ENCODE measurements at places on chromosomes 1 and 21.
A peak's percentile ranks its signal among the peaks of the same experiment; 100 is the strongest.

GRCh38 chr21:29072873-29073221 lies 601 bp downstream of the CCT8 start:
- peak; percentile 42 for DNase-seq

DNA sequence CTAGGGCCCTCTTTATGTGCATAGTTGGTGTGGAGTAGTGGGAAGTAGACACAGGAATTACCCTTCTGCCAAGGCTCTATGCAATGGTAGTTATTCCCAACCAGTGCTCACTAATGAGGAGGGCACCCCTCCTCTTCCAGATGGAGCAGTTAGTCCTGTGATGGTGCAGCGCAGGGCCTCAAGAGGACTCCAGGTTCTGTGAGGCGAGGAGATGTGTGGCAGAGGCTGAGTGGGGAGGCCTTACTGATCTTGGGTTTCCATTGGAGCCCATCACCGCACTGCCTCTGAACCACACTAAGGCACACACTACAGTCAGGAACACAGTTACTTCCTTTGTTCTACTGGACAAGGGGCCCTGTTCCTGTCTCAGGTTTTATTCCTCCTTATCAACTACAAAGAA lies 122.5 kb upstream of the POU3F1 start:
- no peak for DNase-seq

DNA sequence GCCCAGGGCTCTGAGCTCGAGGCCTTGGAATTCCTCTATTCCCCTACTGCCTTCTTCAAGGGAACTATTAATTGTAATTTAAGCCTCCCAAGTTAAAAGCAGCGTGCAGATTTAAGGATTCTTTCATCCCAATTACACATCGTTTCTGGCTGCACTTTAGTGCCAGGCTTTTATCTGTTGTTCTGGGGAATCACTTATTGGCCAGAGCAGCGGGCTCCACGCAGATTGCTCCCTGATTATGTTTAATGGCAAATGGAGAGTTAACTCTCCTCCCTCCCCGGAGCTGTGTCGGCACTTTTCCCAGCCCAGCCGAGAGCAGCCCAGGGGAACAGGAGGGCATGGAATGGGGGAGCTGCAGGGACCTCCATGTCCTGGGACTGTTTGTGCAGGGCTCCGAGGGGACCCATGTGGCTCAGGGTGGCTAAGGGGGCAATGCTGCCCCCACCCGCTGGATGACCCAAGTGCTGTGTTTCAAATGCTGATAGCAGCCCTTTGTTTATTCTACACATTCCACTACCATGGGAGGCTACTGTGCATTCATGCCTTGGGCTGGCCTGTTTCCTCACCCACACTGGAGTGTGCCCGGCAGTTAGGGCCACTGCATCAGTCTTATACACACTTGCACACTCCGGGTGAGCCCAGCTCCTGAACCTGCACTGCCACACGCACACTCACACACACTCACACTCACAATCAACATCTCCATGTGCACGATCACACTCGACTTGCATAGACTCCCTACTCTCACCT lies 93.3 kb upstream of the POU3F1 start:
- DNase-seq: no peak

GRCh38 chr1:90187323-90187585 lies 192.3 kb downstream of the ZNF326 start:
- no peak for DNase-seq

- DNase-seq: peak; percentile 24
Observed at GRCh38 chr1:203671047-203671446, 44.4 kb downstream of the ATP2B4 start.

DNA sequence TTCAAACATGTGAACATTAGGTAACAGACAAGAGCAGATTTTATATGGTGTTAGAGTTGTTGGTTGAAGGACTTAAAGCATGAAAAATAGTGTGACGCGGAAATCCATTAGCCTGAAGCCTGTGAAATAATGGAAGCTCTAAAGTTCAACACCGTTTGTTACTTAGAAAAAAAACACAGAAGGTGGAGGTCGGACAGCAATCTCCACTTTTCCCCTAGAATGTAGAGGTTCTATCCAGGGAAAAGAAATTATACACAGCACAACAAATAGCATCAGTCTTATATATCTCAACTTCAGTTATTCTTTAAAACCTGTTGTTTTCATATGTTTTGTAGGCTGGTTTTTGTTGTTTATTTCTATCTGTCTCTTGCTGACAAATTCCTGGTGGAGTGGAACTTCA lies 1.9 kb downstream of the RCAN3 start:
- no peak for DNase-seq

DNA sequence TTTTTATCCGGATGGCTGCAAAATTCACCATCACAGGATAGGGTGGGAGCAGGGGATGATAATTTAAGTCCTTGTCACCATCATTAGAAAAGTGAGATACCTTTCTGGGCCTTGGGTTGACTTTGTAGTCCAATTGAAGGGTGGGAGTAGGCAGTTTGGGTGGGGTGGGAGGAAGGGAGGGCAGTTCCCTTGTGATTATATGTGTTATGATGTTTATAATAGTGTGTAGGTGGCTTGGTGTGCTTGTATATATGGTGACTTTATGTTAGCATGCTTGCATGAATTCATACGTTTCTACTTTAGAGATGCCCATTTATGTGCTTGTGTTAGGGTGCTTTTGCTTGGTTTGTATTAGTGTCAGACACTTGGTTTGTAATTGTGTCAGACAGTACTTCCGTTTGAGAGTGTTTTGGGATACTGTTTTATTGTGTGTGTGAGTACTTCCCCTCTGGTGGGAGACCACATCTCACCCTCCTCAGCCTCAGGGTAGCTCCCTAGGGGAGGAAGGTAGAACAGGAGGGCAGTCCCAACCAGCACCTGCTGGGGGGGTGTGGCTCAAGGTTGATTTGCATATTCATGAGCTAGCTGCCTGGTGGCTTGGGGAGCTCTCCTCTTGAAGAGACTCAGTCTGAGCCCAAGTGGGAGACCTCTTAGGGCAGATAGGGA lies 6.3 kb upstream of the POU3F1 start:
- DNase-seq: no peak

DNA sequence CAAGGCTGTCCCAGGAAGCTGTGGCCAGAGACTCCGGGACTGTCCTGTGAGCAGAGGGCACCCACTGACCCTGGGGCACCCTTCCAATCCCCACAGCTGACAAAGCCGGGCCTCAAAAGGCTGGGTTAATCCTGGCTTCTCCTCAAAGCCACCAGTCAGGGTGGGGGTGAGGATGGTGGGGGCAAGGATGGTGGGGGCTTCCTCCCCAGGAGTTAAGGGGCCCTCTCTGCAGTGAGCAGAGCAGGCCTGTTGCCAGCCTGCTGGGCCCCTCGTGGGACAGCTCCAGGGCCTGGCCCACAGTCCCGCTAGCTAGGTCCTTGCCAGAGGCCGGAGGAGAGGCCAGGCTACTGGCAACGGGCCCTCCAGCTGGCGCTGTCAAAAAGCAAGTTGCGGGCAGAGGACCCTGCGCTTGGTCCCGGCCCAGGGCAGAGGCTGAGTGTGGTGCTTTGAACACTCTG lies 37.9 kb upstream of the CCDC27 start:
- no peak for DNase-seq

- peak; percentile 65 for DNase-seq
Observed at GRCh38 chr1:50774759-50775351, 185.2 kb downstream of the FAF1 start.

- no peak for DNase-seq
Observed at GRCh38 chr1:14836426-14837140, 238.1 kb downstream of the KAZN start.

DNA sequence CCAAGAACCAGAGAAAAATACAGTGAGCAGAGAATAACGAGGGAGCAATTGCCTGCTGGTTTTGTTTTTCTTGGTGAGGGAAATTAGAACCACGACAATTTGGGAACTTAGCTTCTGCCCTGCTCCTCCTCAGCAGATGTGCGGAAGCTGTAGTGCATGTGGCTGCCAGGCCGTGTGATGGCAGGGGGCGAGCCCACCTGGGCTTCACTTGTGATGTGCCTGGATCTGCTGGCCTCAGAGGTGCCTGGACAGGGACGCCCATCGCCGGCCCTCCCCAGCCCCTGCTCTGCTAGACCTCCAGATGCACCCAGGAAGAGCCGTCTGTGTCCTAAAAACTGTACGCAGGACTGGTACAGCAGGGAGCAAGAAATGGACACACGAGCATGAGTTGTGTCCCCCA lies 28.5 kb upstream of the C1orf174 start:
- DNase-seq: no peak

DNA sequence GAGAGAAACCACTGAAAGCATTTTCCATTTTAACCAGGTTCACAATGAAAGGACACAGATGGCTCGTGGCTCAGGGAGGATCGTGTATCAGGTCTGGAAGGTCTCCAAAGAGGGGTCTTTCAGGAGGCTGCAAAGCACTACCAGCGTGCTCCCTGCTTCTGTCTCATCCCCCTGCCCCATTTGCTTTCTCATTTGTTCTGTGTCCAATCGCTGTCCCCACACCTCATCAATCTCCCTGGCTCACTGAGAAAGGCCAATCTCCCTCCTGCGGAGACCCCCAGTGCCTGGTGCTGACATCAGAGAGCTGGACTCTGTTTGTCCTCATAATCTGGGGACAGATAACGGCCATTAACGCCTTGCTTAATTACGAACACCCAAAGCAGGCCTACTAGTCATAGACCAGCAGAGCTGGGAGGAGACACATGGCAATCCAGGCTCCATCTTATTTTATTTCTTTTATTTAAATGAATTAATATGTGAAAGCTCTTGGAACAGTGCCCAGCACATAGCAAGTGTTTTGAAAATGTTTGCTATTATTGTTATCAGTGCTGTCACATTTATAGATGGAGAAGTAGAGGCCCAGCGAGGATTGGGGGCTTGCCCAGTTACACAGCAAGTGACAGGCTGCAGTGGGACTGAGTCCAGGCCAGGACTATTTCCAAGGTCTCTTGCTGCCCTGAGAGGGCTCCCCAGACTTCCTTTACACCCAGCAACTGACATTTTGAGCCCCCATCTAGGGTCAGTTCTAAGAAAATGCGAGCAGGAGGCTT lies 341.0 kb upstream of the USP24 start:
- DNase-seq: no peak

DNA sequence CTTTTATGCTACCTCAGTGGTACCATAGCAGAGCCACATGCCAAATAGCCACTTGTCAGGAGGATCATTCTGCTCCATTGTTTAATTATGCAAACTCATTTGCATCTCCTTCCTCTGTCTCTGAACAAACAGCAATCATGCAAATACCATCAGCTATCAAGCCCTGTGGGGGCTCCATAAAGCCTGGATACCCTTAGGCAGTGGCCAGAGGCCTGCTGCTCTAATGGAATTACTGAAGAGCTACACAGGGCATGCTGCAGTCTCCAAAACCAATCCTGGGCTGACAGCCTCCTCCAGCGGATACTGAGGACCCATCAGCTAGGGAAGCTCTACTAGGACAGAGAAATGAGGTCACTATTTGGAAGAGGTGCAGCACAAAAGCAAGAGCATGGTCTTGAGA lies 376.3 kb downstream of the KCNH1 start:
- DNase-seq: no peak

GRCh38 chr1:115188680-115189395 lies 99.5 kb upstream of the TSPAN2 start:
- DNase-seq: no peak

DNA sequence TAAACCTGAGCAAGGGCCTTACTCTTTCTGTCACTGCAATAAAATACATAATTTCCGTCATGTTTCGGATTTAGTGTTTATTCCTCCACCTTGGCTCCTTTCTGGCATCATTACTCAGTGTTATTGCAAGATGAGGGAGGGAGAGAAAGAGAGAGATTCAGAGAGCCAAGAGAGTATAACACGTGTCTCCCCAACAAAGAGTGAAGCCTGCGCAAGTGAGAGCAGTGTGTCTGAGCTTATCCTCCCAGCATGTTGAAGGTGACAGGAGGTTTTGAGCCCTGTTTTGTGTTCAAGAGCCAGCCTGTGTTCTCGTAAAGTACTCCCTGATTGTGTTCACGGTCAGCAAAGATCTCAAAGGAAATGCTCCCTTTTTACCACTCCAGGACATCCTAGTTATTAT lies 6.3 kb downstream of the RUNX1 start:
- DNase-seq: no peak

DNA sequence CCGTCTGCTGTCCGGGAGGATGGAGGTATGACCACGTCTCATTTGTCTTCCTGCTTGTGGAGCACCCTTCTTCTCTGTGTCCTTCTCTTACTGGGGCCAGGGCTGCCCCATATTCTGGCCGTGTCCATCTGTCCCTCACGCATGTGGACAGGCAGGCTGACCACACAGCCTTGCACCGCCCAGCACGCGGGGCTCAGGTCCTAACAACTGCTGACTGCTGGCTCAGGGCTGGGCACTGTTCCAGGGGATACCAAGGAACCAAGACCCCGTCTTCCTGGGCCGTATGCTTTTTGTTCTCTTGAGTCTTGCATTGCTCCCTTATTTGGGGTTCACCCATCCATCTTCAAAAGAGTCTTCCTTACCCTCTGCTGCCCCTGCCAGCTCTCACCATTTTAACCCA lies 17.5 kb upstream of the SPSB1 start:
- no peak for DNase-seq

GRCh38 chr1:182565537-182565936 lies 23.5 kb downstream of the RNASEL start:
- DNase-seq: no peak

GRCh38 chr1:239367196-239367810 lies 19.1 kb upstream of the CHRM3 start:
- DNase-seq: no peak

DNA sequence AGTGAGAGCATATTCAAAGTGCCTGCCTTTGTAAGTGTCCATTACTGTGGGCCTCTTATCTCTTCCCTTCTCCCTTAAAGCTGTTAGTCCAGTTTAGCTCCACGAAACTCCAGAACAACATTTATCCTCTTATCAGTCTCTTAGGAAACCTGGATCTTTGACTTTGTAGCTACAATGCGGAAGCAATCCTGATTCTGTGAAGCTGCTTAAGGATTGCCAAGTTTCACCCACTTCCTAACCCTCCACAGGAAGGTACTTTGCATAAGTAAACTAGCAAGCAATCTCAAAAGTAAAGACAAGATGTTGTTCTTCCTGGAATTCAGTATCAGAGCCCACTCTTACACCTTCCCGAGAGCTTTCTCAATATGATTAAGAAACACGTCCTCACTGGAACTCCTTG lies 164.9 kb upstream of the USP25 start:
- peak; percentile 5 for DNase-seq

DNA sequence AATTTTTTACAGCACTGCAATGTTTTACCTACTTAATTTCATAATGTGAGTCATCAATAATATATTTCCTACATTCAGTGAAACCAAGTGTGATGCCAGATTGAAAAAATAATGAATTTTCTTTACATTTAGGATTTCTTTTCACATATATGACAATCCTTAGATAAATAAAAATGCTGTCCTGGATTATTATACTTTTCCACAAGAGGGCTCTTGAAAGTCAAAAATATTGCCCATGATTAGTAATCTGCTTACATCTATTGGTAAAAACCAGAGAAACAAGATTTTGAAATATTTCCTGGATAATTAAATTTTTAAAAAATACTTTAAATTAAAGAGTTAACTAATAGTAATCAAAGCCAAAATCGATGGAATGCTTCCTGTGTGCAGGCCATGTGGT lies 86.8 kb upstream of the PLPPR4 start:
- DNase-seq: no peak
